GM18507 (cell line): ENCODE measurements at places on chromosomes 11 and 22.

DNA sequence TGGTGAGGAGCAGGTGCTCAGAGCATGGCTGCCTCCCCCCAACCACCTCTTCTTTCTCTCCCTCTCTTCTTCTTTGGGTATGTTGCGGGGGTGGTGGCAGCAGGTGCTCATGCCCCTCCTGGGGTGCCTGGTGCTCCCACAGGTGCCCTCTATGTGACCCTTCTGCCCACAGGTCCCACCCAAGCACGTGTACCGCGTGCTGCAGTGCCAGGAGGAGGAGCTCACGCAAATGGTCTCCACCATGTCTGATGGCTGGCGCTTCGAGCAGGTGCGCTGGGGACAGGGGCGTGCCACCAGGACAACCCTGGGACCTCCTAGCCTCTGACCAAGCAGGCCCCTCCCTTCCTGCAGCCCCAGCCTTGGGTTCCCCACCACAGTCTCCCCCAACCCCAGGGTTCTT, 5.7 kb downstream of the KCTD17 start:
- DNase-seq = no peak

DNA sequence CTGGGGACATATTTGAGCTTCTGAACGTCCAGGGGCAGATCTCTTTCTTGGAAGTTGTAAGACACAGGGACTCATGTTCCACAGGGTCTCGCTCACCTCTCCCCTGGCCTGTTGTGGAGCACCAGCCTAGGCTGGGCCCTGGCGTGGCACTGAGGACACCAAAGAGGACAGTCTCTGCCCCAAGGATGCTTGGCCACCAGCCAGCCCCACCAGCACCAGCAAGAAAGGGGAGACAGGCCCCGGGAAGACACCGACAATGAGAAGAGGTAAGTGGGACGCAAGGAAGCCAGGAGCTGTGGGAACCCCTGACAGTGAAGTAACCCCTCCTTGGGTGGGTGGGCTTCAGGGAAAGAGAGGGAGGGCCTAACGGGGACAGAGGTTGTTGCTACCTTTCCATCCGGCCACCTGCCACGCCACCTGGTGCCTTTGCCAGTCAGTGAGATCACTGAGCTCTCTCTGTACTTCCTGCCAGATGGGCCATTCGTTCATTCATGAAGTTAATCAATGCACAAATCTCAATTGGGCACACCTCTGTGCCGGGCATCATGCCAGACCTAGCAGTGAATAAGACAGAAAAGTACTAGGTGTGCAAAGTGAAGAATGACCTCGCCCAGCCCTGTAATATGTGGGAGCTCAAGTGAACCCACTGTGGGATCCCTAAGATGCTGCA, 11.1 kb downstream of the APOL5 start:
- DNase-seq = no peak

- DNase-seq = no peak
Measured at GRCh38 chr22:23774922-23775436, 2.3 kb downstream of the MMP11 start.

GRCh38 chr22:23938328-23939016, 22.5 kb downstream of the GSTT2B start:
- DNase-seq = no peak

DNA sequence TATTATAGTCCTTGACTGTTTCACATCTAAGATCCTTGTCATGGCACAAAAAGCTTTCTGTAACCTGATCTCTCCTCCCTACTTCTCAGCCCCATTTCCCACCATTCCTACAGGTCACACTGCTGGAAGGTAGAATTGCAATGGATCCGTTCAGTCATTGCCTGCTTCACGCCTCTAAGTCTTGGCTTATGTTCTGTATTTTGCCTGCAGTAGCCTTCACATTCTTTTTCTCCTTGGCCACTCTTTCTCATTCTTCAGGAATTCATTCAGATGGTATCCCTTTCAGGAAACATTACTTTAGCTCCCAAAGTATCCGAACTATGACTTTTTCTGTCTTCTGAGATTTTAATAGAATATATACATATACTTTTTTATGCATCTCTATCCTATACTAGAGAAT, 731.5 kb downstream of the NTM start:
- no peak for DNase-seq

- no peak for DNase-seq
Measured at GRCh38 chr11:46701078-46701654, 335 bp downstream of the ZNF408 start.

GRCh38 chr11:35146074-35146521, 7.1 kb downstream of the CD44 start:
- no peak for DNase-seq

- no peak for DNase-seq
Measured at GRCh38 chr22:17847360-17848078, 73.2 kb upstream of the BID start.

GRCh38 chr11:12636871-12637410, 37.3 kb upstream of the TEAD1 start:
- no peak for DNase-seq

GRCh38 chr11:84819537-84819936, 807.6 kb downstream of the DLG2 start:
- DNase-seq = no peak

DNA sequence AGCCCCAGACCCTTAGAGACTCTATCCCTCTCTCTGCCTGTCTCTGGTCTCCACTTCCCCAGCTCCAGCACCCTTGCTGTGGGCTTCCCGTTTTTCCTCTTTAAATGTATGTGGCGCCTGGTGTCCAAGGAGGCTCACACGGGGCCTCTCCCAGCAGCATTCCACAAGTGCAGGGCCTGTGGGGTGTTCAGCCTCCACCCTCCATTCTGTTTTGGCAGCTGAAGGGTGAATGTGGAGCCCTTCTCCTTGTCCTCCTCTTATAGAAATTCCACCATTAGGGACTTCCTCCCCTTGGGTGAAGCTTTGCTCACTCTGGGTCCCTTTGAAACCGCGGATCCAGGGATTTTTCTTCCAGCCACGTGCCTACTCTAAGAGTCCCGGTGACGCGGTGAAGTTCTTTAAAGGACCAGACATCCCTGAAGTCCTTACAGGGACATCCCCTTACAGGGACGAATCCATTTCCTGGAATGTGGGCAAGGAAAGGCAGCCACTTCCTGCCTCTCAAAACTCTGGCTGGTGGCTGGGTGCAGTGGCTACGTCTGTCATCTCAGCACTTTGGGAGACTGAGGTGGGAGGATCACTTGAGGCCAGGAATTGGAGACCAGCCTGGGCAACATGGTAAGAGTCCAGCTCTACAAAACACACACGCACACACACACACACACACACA, 1.6 kb upstream of the TSPAN18 start:
- DNase-seq = no peak

DNA sequence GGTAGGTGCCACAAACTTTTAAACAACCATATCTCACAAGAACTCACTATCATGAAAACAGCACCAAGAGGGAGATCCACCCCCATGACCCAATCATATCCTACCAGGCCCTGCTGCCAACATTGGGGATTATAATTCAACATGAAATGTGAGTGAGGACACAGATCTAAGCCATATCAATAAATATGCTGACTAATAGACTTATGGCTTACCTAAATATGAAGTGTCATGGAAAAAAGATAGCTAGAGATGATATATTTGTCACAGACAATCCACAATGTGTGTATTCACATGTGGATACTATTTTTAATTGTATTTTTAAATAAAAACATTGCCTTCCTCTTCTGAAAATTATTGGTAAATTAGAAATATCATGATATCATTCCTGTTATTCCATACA, 38.2 kb upstream of the RAB38 start:
- no peak for DNase-seq

DNA sequence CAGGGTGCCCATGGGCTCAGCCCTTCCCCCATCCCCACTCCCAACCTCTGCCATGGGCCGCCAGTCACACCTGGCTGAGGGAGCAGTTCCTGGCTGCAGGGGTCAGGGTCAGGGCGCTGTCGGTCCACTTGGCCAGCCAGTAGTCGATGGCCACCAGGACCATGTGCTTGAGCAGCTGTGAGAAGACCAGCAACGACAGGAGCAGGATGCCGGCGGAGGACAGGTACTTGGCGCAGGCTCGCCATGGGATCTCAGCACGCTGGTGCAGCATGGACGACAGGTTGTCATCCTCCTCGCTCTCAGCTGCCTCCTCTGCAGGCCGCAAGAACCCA, 18.3 kb upstream of the KCNJ11 start:
- DNase-seq = no peak

GRCh38 chr11:119108146-119108856, 1.2 kb downstream of the C2CD2L start:
- no peak for DNase-seq

DNA sequence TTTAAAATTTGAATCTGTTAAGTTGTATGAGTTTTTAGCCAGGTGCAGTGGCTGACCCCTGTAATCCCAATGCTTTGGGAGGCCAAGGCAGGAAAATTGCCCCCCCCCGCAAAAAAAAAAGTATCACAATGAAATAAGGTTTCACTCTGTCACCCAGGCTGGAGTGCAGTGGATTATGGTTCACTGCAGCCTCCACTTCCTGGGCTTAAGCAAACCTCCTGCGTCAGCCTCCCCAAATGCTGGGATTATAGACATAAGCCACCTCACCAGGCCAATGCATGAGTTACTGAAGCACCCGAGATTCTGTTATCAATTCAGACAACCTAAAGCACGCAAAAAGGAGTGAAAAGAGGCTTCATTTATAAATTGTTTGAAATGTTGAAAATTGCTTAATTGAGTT, 2.4 kb upstream of the CHID1 start:
- DNase-seq = no peak

GRCh38 chr22:42399315-42400271, 32.6 kb downstream of the NFAM1 start:
- no peak for DNase-seq
